ENCODE measurements at places on chromosomes 12 and 14.
A peak's percentile ranks its signal among the peaks of the same experiment; 100 is the strongest.

- DNase-seq: no peak
Observed at GRCh38 chr14:30002859-30003258, 75.2 kb upstream of the PRKD1 start.

DNA sequence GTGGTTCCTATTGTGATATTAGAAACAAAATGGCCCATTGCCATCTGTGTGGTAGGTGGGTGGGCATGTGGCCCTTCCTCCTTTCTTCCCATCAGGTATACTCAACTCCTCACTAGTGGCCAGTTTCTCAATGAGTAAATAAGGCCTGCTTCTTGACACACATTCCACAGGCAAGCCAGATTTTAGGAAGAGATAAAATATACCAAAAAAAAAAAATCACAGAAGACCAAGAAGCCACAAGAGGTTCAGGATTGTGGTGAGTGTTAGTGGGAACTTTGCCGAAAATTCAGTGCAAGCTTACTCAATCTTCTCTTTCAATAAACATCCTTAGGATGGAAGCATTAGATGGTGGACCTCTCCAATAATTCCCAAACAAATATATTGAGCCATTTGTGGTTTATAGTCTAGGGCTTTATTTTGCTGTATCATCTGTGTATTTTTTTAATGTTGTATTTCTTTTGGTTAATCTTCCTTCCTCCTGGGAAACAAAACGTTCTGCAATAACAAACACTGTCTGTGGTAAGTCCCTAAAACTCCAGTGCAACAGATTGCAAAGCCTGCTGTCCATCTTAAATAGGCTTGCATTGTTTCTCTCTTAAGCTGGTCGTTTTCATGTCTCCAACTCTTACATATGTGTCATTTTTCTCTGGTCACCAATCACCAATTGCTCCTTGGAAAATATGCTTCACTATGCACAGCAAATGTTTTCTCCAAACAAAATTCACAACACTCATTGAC, 289.9 kb upstream of the KITLG start:
- DNase-seq: no peak

DNA sequence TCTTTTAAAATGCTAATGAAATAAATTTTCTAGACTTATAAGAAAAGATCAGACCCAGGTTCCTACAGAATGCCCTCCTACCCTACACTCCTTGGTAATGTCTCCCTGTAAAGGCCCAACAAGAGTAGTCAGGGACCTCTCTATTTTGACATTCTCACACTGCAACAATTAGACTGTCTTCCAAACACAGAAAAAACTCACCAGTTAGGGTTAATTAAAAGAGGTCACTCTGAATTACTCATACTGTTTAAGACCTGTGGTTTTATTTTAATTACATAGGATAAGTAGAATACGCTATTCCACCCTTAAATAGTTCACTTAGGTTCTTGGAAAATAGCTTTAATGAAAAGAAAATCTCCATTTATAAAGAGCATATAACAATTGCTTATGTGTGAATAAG, 142.4 kb downstream of the ITPR2 start:
- no peak for DNase-seq

DNA sequence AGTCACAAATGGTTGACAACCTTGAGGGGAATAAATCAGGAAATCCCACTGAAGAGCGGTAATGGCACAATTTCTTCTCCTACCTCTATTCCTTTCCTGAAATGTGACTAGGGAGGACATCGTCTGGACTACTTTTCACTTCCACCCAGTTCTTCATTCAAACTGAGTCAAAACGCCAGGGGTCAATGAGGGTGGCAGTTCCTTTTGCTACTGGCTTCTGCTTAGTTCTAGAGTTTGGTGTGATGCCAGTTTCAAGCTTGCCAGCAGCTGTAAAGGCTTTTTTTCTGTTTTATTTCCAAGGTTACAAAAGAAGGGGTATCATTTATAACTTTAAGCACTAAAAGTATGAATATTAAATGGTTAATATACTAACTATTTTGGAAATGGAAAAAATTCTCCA, 286.5 kb downstream of the SOX5 start:
- no peak for DNase-seq

- DNase-seq: no peak
Observed at GRCh38 chr14:54331516-54331915, 65.3 kb upstream of the CDKN3 start.

- no peak for DNase-seq
Observed at GRCh38 chr14:102055181-102055901, 31.5 kb downstream of the HSP90AA1 start.

- no peak for DNase-seq
Observed at GRCh38 chr12:129494260-129494659, 409.6 kb downstream of the TMEM132D start.

DNA sequence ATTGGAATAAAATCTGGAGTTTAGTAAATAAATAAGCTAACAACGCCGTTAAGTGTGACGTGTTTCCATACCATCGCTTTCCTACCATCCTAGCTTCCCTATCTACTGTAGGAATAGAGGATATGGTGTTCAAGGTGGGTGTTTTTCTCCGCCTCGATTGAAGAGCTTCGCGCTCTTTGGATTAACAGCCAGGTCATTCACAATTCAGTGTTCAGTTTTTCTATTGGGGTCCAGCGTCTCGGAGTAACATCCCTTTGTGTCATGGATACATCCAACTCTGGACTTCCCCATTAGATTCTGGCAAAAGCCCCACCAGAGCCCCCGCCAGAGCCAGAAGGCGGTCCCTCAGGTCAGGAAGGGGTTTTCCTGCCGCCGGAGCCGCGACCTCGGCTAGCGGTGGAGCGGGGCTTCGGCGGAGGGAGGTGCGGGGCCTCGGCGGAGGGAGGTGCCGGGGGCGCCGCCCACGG, 1.2 kb upstream of the SRGAP1 start:
- peak; percentile 17 for DNase-seq

DNA sequence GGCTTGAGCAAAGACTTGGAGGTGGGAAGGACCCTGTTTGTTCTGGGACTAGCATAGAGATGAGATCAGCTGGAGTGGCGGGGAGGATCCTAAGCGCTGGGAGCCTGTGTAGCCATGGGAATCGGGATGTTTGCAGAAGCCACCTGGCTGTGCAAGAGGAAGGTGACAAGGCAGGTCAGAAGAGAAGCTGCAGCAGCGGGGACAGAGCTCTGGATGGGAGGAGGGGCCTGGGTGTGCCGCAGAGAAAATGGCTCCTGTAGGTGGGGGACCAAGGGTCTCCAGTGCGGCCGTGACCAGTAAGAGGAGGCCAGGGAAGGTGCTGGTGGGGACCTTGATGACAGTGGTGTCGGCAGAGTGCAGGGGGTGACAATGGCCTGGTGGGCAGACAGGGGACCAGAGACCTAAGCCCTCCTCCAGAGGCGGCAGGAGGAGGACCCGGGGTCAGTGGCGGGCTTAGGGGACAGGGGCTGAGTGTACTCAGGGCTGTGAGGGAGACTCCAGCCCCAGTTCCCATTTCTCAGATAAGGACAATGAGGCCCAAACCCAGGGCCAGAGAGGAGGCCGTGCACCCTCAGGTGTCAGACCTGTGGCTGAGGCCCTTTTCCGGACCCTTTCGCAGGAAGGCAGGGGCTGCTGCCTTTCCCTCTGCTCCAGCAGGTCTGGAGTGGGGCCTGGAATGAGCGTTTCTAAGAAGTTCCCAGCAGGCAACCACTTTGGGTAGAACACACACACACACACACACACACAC, 206.6 kb upstream of the RTL1 start:
- no peak for DNase-seq

All from frontal cortex (tissue), 4 donors.